NCI-H748 treated with DMSO at 0.1 percent for 48 hours (cell line): ENCODE measurements at places on chromosomes 6 and 20.

GRCh38 chr6:1615151-1615852 lies 5.6 kb downstream of the FOXC1 start:
- DNase-seq = no peak

DNA sequence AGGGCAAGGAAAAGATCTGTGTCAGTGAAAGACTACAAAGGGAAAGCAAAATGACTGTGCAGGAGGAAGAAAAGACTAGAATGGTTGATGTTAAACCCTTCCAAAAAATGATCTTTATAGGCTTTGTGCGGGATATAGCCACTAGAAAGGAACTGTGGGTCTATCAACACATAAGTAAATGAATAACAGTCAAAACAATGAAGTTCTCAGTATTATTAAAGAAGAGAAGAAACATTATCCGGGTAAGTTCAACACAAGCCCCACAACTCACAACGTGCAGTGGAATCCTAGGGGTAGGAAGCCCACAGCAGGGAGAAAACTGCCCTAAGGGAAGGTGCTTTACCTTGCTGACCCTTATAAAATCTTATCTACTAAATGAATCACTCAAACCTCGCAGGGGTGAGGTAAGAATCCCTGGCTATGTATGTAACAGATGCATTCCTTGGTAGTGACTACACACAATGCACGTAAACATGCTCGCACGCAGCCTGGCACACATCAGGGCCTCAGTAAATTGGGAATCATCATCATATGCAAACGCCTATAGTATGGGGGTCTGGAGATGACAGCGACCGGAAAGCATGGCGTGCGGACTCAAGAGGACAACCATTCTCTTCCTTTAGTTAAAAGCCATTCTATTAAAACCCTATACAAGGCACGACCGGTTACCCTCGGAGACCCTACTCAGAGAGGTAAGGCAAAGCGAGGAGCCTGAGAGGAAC lies 11.3 kb downstream of the TFAP2A start:
- DNase-seq = no peak

DNA sequence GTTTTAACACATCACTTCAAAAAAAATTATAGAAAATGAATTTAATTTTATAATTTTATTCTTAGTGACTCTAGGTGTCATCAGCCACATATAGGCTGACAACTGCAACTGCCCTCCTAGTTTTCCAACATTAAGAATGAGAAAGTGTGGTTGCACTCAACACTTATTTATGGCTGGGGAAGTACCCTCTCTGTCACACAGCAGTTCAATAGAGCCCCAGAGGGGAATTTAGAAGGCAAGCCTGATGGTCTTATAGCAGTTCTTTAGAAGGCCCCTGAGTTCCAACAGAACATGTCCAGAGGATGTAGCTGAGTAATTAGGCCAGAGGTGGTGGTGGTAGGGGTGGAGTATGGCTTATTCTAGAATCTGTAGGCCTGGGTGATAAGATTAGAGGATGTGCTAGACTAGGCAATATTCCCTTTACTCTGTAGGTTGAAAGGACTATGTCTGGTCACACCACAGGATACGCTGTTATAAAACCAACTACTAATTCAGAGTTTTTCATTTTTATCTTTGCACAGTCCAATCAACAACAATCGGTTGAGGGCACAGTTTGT lies 226.5 kb upstream of the CITED2 start:
- no peak for DNase-seq

- no peak for DNase-seq
Observed at GRCh38 chr20:47317127-47317895, 39.2 kb downstream of the ZMYND8 start.

DNA sequence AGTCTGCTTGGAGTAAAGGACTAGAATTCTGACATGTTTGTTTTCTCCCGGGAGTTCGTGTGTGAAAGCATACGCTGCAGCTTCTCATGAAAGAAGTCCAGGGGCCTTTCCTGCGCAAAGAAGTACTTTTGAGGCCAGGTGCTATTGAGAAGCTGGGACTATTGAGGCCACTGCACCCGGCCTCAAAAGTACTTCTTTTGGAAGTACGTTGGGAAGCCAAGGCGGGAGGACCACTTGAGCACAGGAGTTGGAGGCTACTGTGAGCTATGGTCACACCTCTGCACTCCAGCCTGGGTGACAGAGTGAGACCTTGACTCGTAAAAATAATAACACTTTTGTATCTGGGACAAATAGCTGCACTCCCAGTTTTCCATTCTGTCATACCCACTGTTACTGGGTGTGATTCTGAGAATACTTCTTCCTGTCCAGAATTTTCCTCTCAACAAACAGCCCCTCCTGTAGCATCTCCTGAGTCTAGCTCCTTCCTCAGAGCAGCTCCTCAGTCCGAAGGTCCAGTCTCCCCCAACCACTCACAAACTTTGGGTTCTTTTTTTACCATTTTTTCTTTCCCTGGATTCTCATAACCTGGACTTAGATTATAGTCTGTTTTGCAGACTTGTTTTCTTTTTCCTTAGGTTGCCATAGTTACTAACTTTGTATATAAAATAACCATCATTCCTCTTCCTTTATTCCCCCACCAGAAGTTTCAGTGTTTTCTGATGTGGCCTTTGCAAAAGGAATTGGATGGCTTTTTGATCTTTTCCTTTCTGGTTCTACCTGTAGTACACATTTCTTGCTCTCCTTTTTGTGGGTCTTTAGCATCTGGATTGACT lies 12.7 kb downstream of the STK35 start:
- no peak for DNase-seq

- DNase-seq = no peak
Observed at GRCh38 chr20:63686492-63687321, 9.7 kb upstream of the TNFRSF6B start.

GRCh38 chr6:139291813-139292619 lies at the start of gene TXLNB:
TXLNB (minus strand) TSS chr6:139291998; CDS start chr6:139288899, 3,099 bp downstream.
- DNase-seq = no peak

DNA sequence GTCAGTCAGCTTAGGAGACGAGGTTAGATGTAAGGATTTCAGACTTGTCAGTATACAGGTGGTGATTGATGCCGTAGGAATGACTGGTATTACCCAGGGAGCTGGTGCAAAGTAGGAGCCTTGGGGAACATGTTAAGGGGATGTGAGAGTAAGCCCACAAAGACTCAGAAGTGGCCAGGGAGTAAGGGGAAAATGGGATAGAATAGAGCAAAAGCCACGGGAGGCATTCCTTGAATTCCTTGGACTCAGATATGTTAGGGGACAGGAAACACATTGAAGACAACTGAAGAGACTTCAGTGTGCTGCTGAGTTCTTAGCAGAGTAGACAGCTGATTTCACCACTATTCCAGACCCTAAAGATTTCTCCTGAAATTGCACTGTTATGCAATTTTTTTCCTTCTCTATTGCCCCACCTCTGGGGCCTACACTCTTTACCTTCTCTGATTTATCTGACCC lies 1.2 kb upstream of the ACAT2 start:
- DNase-seq = no peak

DNA sequence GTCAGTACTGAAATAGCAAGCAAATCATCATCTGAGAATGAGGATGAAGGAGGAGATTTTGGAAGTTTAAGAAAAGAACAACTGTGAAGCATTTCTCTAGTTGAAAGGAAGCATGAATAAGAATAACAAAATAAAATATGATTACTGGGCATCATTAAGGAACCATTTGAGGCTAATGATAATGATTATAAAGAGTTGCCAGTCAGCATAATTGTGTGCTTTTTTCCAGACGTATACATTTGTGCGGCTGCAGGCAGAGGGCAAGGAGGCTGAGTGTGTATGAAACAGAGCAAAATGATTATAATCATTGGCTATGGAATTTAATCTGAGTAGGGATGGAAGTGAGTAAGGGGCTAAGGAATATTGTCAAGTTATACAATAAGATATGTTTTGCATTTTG lies 218.7 kb upstream of the FUT9 start:
- DNase-seq = no peak

- no peak for DNase-seq
Observed at GRCh38 chr6:137452333-137452894, 41.8 kb downstream of the OLIG3 start.

DNA sequence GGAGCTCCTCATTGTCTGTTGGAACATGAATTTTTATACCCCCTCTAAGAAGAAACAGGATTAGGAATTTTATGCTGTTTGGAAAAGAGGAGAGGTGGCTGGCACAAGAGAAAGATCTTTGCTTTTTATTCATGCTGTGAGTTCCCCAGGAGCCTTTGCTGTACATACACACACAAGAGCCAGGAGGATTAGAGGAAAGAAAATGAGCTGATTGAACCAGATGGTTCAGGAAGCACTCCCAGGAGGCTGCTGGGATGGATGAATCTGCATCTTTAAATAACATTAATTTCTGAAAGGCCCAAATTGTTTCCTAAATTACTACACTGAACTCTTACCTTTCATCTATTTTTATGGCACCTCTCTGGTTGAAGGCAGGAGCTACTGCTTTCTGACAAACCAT lies 20.1 kb upstream of the TCP11 start:
- DNase-seq = no peak

- DNase-seq = no peak
Observed at GRCh38 chr6:164417537-164418261, 891.7 kb downstream of the C6orf118 start.

- no peak for DNase-seq
Observed at GRCh38 chr6:89989742-89990141, 95.5 kb downstream of the GJA10 start.

DNA sequence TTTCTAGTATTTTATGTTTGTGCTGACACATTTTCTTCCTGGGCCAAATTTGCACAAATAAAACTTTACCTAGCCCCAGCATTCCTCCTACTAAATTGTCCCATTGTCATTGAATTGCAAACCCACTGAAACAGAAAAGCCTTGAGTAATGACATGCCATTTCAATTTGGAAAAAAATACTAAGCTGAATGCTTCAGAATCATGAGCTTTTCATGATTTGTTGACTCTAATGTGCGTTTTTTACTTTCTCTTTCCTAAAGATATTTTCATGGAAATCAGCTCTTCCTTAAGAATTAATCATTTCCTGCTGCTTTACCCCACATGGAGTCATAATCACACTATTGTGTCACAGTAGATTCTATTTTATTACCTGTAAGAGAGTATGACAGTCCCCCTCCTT lies 47.4 kb downstream of the TRDN start:
- DNase-seq = no peak

- peak; percentile 88 for DNase-seq
Observed at GRCh38 chr20:59032023-59032712, at the start of gene ATP5F1E. ATP5F1E (minus strand) TSS chr20:59032335; CDS start chr20:59032251, 84 bp downstream.

- no peak for DNase-seq
Observed at GRCh38 chr6:143762126-143762525, 81.0 kb upstream of the LTV1 start.

DNA sequence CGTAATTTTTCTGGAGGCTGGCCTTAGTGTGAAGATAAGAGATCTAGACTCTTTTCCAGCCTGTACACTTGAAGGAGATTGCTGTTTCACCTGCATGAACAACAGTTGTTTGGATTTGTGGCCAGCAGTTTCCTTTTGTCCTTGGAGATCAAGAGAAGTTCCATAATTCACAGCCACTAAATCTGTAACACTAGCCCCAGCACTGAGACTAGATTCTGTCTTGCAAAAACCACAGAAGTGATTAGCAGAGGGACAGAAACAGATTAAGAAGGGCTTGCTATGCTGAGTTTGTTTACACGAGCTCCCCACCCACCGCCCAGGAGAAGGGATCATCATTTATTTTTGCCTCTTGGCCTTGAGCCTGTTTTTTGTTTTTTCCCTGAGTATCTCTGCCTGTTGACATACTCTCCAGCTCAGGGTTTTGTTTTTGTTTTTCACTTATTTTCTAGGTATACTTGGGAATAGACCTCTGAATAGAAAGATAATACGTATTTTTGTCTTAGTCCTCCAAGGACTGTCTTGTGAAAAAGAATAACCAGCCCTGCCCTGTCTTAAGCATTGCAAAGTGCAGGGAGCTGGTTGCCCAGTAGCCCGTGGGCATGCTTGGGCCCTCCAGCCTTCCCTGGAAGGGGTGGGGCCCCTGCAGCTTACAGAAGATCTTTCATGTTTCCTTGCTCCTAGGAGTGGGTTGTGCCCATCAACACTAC lies 93.1 kb upstream of the SOX4 start:
- DNase-seq = peak; percentile 85

GRCh38 chr6:121434037-121434770 lies 1.2 kb upstream of the GJA1 start:
- DNase-seq = no peak

DNA sequence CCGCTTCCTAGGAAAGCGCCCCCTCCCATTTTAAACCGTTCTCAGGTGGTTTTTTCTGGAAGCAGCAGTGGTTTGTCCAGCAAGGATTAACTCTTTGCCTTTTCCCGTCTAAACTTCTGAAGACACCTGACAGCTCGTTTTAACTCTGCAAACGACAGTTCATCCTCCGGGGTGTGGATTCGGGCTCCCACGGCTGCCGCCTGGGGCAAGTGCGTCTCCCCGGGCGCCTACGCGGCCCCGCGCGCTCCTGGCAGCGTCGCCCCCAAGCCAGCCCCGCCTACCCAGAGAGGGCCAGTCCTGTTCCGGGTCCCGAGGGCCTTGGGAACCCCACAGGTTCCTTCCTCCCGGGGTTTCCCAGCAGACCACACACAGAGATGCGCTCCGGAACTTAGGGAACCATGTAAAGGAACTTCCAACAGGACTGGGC lies 54.4 kb downstream of the PRR18 start:
- DNase-seq = no peak

DNA sequence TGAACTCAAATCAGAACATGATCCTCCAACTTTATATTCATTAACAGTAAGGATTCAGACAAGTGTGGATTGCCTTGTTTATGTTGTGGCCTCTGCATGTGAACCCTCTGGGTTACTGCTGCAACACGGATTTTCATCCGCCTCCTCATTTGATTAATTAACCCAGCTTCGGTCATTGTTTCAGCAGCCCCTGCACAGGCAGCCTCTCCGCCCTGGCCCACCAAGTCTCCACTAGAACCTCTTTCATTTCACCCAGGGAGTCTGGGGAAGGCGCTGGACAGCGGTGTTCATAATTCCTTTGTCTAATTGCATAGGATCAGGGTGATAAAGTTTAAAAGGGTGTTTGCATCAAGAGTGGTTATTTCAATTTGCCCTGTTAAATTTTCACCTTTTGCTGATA lies 15.7 kb downstream of the NKX2-2 start:
- DNase-seq = no peak

GRCh38 chr6:104940893-104941728 lies 15.8 kb upstream of the LIN28B start:
- no peak for DNase-seq

DNA sequence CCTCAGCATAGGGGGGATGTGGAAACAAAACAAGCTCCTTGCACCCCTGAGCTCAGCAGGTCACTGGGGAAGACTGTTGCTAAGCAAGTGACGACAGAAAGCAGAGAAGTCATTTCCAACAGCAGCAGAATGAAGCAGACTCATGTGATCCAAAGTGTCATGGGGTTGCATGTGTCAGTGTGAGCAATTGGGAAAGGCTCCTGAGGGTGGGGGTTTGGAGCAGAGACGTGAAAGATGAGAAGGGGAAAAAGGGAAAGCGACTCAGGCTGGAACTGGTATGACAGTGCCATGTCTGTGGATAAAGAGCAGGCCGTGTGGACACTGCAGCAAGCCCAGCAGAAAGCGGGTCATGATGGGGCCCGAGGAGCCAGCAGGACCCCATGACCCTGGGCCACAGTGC lies 363.9 kb downstream of the PREX1 start:
- no peak for DNase-seq

GRCh38 chr6:395432-396125 lies 4.0 kb downstream of the IRF4 start:
- no peak for DNase-seq
